T-helper 1 cell (primary cell): ENCODE measurements at places on chromosomes 7 and 10.

GRCh38 chr10:20181434-20181833 lies 365.2 kb downstream of the PLXDC2 start:
- no peak for DNase-seq

GRCh38 chr7:108454674-108455550 lies 1.3 kb downstream of the NRCAM start:
- no peak for DNase-seq

DNA sequence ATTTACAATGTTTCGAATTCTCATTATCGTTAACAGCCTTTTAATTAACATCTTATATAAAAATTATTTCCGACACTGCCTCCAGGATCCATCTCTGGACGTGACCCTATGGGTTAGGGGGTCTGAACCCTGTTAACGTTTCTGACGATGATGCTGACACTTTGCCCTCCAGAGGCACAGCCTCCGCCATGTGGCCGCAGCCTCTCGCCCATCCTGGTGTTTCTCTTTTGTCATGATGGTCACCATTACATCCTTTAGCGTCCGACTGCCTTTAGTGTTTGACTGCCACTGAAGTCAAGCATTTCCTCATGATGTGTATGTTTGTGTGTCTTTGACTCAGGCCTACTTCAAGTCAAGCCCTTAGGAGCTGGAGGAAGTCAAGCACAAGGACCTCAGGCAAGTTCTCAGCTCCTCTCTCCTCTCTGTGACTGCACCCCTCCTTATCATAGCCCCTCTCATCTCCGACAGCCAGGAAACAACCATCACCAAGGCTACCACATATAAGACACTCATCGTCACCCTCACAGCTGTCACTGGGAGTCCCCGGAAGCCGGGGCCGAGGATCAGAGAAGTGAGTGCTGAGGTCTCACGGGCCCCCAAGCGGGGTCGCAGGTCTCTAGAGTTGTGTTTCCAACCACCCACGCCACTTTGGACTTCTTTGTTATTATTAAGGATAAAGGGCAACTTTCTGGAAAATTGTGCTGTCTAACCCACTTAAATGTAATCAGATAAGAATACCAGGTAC lies 96.1 kb upstream of the PPP2R2D start:
- no peak for DNase-seq

DNA sequence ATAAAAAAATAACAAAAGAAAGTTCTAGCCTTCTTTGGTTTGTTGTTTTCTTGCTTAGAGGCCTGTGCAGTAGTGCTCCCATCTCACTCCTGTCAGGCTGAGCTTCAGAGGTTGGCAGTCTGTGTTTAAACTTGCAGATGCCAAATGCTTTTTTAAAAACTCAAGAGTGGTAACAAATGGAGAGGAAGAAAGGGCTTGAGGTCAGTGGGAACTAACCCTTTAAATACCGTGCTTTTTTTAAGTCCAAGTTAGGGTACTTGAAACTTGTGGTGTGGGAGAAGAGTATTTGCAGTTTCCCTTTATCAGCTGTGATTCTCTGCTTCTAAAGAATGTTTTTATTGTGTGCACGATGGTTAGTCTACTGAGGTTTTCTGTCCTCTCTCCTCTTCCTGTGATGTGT lies 29.4 kb downstream of the ZRANB1 start:
- no peak for DNase-seq

- DNase-seq = no peak
These were observed 179.5 kb downstream of the CDCA7L start for GRCh38 chr7:21766218-21766617.

DNA sequence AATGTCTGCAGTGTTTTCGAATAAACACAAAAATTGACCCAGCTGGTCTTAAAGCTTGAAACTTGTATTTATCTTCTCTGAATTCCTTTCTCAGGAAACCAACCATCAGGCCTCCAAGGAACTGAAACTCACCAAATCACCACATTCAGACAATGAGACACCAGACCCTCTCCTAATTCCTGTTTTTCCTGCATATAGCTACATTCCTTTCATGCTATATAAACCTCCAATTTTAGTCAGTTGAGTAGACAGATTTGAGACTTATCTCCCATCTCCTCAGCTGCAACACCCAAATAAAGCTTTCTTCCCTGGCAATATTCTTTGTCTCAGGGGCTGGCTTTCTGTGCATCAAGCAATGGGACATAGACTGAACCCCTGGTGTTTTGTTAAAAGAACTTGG lies 317.0 kb downstream of the CACNA2D1 start:
- no peak for DNase-seq

DNA sequence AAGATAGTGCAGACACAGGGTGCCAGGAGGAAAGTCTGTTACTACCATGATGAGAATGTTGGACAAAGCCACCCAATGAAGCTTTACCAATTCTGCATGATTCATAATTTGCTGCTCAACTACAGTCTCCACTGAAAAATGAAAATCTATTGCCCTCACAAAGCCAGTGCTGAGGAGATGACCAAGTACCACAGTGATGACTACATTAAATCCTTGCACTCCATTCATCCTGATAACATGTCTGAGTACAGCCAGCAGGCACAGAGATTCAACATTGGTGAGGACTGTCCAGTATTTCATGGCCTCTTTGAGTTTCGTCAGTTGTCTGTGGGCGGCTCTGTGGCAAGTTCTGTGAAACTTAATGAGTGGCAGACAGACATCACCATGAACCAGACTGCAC lies 144.0 kb downstream of the PLCE1 start:
- no peak for DNase-seq

- no peak for DNase-seq
These were observed 32.2 kb upstream of the PPP1R9A start for GRCh38 chr7:94875201-94875600.

- DNase-seq = no peak
These were observed 488.0 kb downstream of the MDFIC start for GRCh38 chr7:115409682-115410433.

DNA sequence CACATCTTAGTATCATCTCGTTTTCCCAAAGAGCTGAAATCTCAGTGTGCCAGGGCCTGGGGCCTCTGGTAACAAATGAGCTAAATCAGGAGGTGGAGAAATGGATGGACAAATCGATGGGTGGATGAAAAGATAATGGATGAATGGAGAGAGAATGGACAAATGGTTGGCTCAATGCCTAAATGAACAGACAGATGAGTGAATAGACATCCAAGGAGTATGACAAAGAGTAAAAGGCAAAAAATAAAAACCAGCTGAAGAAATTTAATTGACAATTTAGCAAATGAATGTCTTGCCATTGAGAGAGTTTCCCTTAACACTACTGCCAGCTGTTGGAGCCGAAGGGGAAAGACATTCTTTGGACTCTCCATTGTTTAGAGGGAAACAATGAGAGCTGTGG lies 8.0 kb downstream of the SYCE1 start:
- DNase-seq = no peak

DNA sequence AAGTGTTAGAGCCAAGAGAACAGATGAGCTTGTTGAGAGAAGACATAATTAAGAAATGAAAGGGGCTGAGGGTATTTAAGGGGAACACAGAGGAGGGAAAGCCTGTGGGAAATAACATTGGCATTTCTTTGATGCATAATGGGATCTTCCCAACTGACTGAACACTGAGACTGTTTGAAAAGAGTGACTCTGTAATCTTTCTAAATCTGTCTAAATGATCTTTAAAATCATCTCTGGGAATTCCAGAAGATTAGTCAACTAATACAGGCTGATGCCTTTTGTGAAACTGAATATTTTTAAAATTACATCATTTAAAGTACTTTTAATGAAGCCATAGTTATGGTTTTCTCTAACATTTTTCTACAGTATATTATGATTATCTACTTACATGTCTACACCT lies 17.4 kb upstream of the SLC35G1 start:
- DNase-seq = no peak

- DNase-seq = no peak
These were observed 370.2 kb downstream of the PPP1R3A start for GRCh38 chr7:113548561-113548960.

GRCh38 chr7:80017101-80017698 lies 117.4 kb upstream of the GNAI1 start:
- no peak for DNase-seq

DNA sequence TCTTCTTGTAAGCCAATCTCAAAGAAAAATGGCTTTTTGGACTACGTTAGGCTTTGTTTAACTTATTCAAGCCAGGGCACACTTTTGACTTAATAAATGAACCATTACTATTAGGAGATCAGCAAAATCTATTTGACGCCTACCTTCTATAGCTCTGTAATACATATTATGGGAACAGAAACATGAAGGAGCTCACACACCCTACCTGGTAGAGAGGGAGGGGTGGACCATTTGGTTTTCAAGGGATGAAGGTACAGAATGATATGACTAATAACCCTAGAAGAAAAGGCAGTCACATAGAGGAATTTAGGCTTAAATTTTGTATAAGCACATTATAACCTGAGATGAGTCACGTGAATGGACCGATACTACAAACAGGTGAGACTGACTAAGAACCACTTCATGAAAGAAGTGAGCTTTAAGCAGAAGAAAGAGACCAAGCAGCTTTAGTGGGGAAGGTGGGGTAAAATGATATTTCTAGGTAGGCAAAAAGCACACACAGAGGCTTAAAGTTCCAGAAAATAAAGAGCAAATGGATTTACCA lies 106.8 kb upstream of the CTTNBP2 start:
- DNase-seq = no peak

DNA sequence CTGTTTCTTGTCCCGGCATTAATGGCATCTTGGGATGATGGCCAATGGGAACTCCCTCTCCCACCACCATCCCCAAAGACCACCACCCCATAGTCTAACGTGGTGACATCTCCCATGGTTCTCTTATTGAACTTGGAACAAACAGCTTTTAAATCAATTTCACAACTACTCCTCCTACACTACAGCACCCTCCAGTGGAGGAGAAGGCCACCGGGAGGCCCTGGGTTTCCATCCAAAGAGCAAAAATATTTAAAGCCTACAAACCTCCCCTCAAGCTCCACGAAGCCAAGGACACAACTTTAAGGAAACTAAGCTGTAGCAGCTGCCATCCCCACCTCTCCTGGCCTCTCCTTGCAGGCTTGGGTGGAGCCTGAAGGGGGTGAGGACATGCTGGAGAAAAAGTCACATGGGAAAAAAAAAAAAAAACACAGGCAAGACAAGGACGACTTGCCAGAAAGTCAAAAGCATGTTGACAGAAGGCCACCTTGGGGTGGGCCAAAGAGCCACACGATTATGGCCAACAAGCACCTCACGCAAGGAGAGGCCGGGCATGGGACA lies 94.0 kb upstream of the LANCL2 start:
- DNase-seq = no peak
